Right kidney (tissue), 9 donors: ENCODE measurements at places on chromosomes 6 and 20.

- peak; percentile 7 for DNase-seq
Observed at GRCh38 chr6:73854998-73855718, 159.2 kb downstream of the CD109 start.

- peak; percentile 59 for DNase-seq
Observed at GRCh38 chr6:168157272-168158212, 78.5 kb upstream of the FRMD1 start.

DNA sequence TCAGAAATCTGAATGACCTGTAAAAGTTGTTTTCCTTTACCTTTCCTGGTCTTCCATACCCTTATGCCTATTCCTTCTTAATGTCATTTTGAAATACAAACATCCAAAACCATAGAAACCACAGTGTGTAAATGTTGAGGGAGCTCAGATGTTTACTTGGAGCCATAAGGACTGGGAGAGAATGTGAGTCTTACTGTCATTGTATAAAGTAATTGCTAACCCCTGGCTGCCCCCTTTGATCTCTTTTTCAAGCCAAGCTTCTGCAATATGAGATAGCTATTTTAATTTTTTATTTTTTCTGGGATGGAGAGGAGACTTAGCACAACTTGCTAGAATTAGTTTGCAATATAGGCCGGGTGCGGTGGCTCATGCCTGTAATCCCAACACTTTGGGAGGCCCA is 124.4 kb upstream of the AKIRIN2 start:
- no peak for DNase-seq

DNA sequence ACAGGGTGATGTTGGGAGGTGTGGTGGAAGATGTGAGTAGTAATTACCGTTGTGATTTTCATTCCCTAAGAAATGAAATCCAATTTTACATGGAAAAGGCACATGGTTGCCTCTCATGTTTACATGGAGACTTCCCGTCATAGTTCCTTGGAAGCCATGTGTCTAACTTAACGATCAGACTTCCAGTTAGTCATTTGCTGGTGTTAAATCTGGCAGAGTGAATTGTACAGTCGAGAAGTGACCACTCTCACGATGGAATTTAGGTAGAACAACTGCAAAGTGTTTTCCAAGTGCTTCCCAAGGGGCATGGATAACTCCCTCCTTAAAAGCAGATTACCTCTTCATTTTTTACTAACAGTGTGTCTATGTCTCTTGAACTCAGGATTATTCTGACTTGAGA is 145.8 kb upstream of the CCN2 start:
- DNase-seq, result no peak

- DNase-seq, result peak; percentile 39
Observed at GRCh38 chr6:112281821-112282615, 27.7 kb upstream of the LAMA4 start.

DNA sequence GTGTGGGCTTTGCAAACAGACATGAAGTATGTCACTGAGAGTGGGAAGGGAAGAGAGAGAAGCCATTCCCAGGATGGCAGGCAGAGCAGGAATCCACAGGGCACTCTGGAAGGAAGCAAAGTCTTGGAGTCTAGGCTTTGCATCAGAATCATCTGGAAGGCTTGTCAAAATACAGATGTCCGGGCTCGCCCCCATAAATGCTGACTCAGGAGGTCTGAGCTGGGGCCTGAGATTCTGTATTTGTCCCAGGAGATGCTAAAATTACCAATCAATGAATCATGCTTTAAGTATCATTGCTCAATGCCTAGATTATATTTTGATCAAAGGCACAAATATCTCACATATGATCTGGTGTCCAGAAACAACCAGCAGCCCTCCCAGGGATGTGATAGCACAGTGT is 46.3 kb upstream of the PTPRT start:
- no peak for DNase-seq

GRCh38 chr20:51419231-51419630 is 123.3 kb downstream of the NFATC2 start:
- DNase-seq, result no peak

GRCh38 chr6:17446713-17447112 is 53.3 kb downstream of the CAP2 start:
- DNase-seq, result no peak

GRCh38 chr6:167849846-167850459 is 23.2 kb downstream of the AFDN start:
- no peak for DNase-seq
